ENCODE measurements at places on chromosomes 2 and 18. TPM values are rescaled to one million over a fixed set of nuclear protein-coding genes. Genes with fewer than 3 reads are reported as not detected.

DNA sequence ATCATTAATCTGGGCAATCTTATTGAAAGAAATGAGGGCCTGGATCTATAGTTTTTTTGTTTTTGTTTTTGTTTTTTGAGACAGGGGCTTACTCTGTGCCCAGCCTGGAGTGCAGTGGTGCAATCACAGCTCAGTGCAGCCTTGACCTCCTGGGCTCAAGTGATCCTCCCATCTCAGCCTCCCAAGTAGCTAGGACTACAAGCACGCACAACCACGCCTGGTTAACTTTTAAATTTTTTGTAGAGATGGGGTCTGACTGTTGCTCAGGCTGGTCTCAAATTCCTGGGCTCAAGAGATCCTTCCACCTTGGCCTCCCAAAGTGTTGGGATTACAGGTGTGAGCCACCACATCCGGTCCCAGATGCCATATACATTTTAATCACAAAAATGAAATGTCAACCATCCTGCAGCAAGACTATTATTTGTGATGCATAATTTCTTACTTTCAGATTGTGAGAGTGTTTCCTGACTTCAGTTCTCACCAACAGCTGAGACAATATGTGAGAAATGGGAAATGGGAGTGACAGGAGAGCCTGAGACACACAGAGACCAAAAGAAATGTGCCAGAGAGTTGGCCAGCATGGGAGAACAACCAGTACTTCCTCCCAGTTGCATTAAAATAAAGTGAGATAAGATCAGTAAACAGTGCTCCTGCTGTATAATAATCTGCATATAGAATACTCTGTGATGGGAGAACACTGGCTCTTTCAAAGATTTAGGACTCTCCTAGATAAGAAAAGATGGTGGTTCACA lies 87.6 kb downstream of the METTL8 start:
- no peak for DNase-seq
- H3K27ac ChIP-seq, result no peak overlapping the region
- H3K4me3 ChIP-seq, result no peak overlapping the region
- no peaks in the 10 kb centered on the region for H3K27me3 ChIP-seq

- no peaks in the 10 kb centered on the region for H3K4me1 ChIP-seq
- H3K27ac ChIP-seq, result no peak overlapping the region
- no peak for DNase-seq
- H3K27me3 ChIP-seq, result peaks cover 27% of the 10 kb centered on the region
- H3K4me3 ChIP-seq, result no peak overlapping the region
- no peaks in the 10 kb centered on the region for H3K36me3 ChIP-seq
Observed at GRCh38 chr2:71601136-71602114, 148.1 kb downstream of the DYSF start.

DNA sequence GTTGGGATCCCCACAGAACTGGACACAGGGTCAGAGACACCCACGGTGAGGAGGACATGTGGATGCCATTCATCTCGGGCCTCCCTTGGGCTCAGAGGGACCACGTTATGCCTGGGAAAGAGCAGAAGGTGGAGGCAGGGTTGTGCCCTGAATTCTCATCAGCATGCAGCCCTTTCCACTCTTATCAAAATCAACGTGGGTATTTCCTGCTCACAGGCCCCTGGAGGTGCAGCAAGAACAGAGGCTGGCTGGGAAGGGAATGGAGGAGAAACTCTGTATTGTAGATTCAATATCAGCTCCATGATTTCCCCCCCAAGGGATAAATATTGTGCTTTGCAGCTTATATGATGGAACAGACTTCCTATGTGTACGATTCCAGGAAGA lies 90.9 kb downstream of the SETBP1 start:
- no peaks in the 10 kb centered on the region for H3K27me3 ChIP-seq
- DNase-seq, result no peak
- peak overlapping the region; percentile 36 for H3K4me3 ChIP-seq
- peak overlapping the region; percentile 71 for H3K27ac ChIP-seq
- H3K36me3 ChIP-seq, result peaks cover 10% of the 10 kb centered on the region
- peaks cover 93% of the 10 kb centered on the region for H3K4me1 ChIP-seq

GRCh38 chr2:69720404-69720803 lies 21.5 kb upstream of the ANXA4 start:
- no peak for DNase-seq
- no peak overlapping the region for H3K4me3 ChIP-seq
- H3K4me1 ChIP-seq, result peaks cover 8% of the 10 kb centered on the region
- peaks cover 23% of the 10 kb centered on the region for H3K27me3 ChIP-seq

DNA sequence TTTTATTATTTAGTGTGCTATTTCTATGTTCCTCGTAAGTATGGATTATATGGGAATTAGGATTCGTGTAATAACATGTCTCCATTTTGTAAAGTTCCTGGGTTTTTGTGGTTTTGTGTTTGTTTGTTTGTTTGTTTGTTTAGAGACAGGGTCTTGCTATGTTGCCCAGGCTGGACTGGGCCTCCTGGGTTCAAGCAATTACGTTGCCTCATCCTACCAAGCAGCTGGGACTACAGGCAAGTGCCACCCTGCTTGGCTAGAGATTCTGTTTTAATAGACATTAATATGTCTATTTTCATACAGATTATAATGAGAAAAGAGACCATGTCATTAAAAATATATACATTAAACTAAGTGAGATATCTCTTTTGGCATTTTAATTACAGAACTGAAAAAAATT lies 35.2 kb upstream of the OTX1 start:
- no peaks in the 10 kb centered on the region for H3K27me3 ChIP-seq
- no peak overlapping the region for H3K4me3 ChIP-seq
- no peak for DNase-seq

DNA sequence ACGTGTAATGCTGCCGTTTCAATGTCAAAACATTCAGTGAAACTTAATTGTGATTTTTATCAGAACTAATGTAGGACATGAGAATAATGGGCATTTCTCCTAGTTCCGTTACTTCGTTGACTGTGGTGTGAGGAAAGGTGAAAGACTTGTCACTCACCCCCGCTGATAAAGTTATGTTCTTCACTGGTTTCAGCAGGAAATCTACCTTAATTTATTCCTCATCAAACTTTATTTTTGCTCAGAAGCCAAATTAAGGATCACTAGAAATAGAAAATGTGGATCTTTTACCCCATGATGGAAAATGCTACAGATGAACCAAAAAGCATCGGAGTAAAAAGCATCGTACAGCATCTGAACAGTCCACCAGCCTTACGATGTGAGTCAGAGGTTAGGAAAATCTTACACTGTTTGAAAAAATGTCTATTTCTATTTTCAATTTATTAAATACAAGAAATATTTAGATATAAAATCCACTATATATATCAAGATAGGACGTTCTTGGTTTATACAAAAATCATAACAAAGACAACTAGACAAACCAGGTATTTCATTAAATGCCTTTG lies 1.0 kb upstream of the ROCK1 start:
- no peaks in the 10 kb centered on the region for H3K27me3 ChIP-seq
- H3K36me3 ChIP-seq, result no peaks in the 10 kb centered on the region
- no peak for DNase-seq
- H3K27ac ChIP-seq, result peak overlapping the region; percentile 97

DNA sequence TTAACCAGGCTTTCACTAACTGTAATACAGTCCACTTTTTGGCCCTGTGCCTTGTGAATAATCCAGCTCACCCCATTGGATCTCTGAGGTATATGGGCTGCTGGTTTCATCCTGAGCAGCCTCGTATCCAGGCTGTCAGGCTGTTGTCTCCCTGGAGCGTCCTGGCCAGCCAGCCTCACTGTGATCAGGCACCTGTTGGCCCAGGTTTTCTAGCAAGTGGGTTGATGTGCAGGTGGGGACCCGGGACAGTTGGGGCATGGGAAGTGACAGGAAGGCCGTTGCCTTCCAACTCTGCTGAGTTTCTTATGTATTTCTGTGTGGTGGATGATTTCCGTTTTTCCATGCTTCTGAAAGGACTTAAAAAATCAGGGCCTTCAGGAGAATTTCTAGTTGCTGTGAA lies 132.4 kb downstream of the ACOXL start:
- H3K4me3 ChIP-seq, result no peak overlapping the region
- no peaks in the 10 kb centered on the region for H3K4me1 ChIP-seq
- H3K27me3 ChIP-seq, result peaks cover 38% of the 10 kb centered on the region
- DNase-seq, result no peak
- no peak overlapping the region for H3K27ac ChIP-seq

DNA sequence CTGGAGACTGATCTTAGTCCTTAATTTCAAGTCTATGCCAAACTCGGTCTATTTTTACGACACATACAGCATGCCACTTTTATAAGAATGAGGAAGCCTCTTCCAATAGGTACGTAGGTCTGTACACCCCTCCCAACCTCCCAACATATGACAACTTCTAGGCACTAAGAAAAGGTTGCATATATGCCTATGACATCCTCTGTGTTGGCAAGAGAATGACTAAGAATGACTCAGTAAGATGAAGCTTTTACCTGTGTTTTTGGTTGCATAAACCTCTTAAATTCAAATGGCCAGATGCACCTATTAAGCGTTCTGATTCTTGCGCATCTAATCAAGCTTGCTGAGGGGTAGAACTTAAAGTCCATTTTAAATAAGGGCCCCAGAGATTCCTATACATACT lies 586.4 kb upstream of the ZEB2 start:
- H3K36me3 ChIP-seq, result no peaks in the 10 kb centered on the region
- no peaks in the 10 kb centered on the region for H3K27me3 ChIP-seq
- no peaks in the 10 kb centered on the region for H3K4me1 ChIP-seq
- no peak for DNase-seq
- no peak overlapping the region for H3K27ac ChIP-seq

GRCh38 chr2:225995796-225996461 lies 596.4 kb downstream of the NYAP2 start:
- H3K27me3 ChIP-seq, result no peaks in the 10 kb centered on the region
- H3K27ac ChIP-seq, result no peak overlapping the region
- H3K36me3 ChIP-seq, result no peaks in the 10 kb centered on the region
- no peak for DNase-seq
- H3K4me1 ChIP-seq, result no peaks in the 10 kb centered on the region

DNA sequence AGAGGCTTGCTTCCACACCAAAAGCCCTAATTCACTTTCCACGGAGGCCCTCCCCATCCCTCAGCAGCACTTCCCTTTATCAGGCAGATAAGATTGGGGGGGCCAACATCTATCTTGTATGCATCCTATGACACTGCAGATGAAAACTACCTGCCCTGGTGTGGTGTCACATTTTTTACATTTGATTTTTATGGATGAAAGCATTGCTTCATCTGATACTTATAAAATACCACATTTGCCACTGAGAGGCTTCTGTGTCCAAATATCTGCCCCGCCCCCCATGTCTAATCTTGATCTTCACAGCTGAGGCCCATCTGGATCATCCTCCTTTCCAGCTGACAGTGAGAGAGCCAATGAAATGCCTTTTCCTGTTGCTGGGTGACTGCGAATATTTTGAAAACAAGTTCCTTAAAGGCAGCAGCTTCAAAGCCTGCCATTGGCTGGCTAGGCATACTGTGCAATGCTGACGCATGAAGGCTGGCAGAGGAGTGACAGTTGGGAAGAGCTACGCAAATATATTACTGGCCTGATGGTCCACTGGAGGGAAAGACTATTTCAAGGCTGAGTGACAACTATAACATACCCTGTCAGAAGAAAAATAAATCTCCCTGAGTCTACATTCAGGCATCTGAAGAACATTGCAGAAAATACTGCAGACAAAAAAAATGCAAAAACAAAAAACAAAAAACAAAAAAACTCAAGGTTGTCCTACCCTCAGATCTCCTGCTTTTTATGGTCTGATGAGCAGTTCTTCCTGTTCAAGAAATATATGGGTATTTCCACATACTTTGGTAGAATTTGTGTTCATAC lies 318.7 kb downstream of the PDE11A start:
- no peak overlapping the region for H3K27ac ChIP-seq
- no peaks in the 10 kb centered on the region for H3K36me3 ChIP-seq
- H3K4me1 ChIP-seq, result no peaks in the 10 kb centered on the region
- H3K4me3 ChIP-seq, result no peak overlapping the region

DNA sequence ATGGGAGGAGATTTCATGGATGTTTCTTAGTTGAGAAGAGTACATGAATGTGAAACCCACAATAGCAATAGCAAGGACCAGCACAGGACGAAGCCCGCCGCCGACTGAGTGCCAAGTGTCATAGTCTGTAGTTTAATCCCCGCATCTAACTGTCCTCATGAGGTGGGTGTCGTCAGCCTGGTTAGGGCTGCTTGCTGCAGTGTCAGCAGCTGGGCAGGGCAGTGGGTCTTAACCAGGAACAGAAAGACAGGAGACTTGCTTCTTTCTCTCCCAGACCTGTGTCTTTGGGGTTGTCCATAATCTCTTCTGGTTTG lies 146.6 kb downstream of the VAPA start:
- peaks cover 5% of the 10 kb centered on the region for H3K27me3 ChIP-seq
- H3K27ac ChIP-seq, result no peak overlapping the region

DNA sequence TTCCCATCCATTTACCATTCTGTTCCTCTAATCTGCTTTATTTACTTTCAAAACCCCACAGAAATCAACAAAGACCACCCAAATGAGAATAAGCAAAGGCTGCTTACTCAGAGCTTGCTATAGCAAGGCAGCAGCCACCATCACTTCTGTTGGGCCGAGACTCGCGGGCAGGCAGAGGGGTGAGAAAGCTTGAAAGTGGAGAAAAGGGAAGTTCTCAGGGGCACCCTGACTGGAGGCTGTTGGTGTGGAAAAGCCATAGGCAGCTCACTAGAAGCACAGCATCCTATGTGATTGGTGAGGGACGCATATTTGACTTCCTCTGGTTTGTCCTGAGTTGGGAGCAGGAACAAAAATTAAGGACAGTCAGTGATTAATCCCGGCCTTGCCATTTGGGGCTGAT lies 269.7 kb upstream of the THSD7B start:
- no peak for DNase-seq
- no peak overlapping the region for H3K27ac ChIP-seq
- H3K27me3 ChIP-seq, result peaks cover 33% of the 10 kb centered on the region
- peaks cover 5% of the 10 kb centered on the region for H3K36me3 ChIP-seq
- no peak overlapping the region for H3K4me3 ChIP-seq
- H3K4me1 ChIP-seq, result no peaks in the 10 kb centered on the region

GRCh38 chr2:239852272-239852671 lies 172.9 kb downstream of the NDUFA10 start:
- no peak overlapping the region for H3K27ac ChIP-seq
- H3K27me3 ChIP-seq, result peaks cover 36% of the 10 kb centered on the region
- H3K36me3 ChIP-seq, result peaks cover 10% of the 10 kb centered on the region
- H3K4me3 ChIP-seq, result no peak overlapping the region
- H3K4me1 ChIP-seq, result no peaks in the 10 kb centered on the region

- no peak overlapping the region for H3K27ac ChIP-seq
- H3K36me3 ChIP-seq, result no peaks in the 10 kb centered on the region
- DNase-seq, result no peak
- H3K27me3 ChIP-seq, result no peaks in the 10 kb centered on the region
- H3K4me1 ChIP-seq, result no peaks in the 10 kb centered on the region
- H3K4me3 ChIP-seq, result no peak overlapping the region
Observed at GRCh38 chr18:3350566-3351527, 88.9 kb downstream of the MYL12B start.

PLCD4 gene
- polyA plus RNA-seq, result not detected

MLPH gene
- not detected for polyA plus RNA-seq

LHCGR gene
- not detected for polyA plus RNA-seq

NMUR1 gene
- not detected for polyA plus RNA-seq

LYG2 gene
- not detected for polyA plus RNA-seq

HES6 gene
- 5.0 TPM for polyA plus RNA-seq

IL1RL1 gene
- polyA plus RNA-seq, result not detected

EPG5 gene
- polyA plus RNA-seq, result 6.9 TPM

Measured in naive B cell (primary cell).